Right forelimb (tissue), 1 donor: ENCODE measurements at places on chromosomes 2 and 18.

DNA sequence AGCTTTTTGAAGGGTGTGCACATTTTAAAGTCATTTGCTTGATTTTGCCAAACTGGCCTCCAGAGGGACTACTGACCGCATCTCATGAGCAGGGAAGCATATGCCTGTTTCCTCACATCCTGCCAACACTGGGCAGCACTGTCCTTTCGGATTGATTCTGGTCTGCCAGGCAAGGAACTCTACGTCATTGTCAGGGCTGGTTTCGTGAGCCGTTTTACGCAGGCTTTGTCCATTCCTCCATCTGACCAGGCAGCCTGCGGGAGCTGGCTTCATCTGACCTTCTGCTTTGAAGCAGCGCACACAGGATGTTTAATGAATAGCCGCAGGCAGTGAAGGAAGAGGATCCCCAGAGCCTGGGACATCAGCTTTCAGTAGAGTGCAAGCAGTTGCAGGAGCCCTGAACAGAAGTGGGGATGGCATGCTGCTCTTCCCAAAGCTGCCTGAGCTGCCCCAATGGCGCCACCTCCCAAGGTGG is 46.3 kb upstream of the SEMA4C start:
- DNase-seq: no peak

- DNase-seq: peak; percentile 70
Measured at GRCh38 chr2:191441496-191442214, 196.5 kb downstream of the MYO1B start.

- no peak for DNase-seq
Measured at GRCh38 chr2:143162123-143162837, 33.1 kb downstream of the ARHGAP15 start.

GRCh38 chr18:7452331-7452730 is 114.8 kb upstream of the PTPRM start:
- DNase-seq: no peak

- DNase-seq: no peak
Measured at GRCh38 chr2:98301469-98301868, 44.8 kb upstream of the CNGA3 start.

DNA sequence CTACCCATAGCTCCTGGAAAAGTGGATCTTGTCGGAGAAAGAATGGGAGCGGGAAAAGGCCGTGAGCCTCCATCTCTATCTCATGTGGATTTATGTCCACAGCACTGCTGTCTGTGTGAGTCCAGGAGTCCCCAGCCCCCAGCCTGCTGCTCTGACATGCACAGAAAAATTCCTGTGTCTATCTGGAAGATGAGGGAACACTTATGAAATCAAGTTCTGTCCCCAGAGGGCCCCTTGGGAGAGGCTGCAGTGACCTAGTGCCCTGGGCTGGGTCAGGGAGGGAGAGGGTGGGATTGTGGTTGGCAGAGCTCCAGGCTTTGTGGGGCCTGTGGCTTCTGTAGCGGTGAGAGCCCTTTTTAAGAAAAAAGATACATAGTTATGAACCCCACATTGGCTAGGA is 37.6 kb downstream of the HJURP start:
- peak; percentile 34 for DNase-seq

DNA sequence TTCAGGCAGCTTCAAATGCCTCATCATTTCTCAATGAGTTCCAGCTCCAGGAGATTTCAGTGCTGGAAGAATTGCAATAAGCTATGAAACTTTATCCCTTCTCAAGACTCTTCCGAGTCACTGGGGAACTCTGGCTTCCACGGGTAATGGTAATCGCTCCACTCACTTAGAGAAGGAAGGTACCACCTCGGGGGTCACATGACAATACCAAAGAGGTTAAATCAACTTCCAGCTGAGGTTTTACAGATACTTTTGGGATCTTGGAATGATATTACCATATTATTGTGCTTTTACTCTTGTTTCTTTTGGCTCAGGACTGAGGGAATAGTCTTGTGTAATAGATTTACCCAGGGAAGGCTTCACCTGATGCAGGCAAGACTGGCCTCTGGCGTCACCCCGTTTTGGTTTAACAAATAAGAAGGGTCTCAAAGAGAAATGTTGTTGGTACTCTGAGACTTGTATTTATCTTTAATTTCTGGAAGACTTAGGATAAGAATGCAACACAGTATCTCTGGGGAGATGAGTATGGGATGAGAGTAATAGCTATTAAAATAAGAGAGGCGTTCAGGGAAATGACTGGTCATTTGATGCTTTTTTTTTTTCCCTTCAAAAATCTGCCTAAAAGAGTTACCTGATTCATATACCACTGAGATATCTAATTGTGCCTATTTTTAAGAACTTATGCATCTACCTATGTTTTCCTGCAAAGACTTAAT is 316.9 kb upstream of the ZEB2 start:
- no peak for DNase-seq

- no peak for DNase-seq
Measured at GRCh38 chr2:136530146-136530545, 235.2 kb upstream of the THSD7B start.

DNA sequence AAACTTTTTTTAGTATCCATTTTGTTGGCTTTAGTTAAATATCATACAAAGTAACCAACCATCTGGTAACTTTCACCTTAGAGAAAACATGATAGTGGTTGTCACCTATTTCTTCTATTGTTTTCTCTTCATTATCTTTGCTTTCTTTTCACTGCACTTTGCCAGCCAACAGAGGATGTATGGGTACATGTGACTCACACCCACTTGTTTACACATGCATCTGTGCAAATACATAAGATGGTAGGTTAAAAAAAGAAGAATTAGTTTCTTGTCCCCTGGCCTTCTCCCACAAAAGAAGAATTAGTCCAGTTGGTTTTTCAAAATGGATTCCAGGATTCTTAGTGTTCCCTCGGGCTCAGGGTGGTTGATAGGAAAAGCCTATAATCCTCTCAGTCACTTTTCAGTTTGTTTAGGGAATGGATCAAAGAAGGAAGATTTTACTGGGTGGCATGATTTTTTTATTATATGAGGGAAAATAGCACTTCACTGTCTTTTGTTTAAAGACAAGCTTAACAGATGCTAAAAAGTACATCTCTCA is 46.6 kb downstream of the CDK15 start:
- DNase-seq: no peak

DNA sequence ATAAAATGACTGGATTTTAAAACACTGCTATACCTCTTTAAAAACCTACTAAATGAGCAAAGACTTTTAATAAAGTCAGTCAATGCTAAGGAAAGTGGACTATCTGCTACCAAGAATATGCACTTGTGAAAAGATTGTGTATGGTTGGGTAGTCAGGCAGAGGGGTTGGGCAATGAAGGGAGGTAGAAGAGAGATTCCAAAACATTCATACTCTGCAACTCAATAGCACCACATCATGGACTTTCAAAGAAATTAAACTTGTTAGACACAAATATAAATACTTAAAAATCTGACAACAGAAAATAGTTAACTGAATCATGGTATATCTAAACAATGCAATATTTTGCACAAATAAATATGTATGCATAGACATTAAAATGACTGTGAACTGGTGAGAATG is 139.9 kb upstream of the MAPRE2 start:
- no peak for DNase-seq

DNA sequence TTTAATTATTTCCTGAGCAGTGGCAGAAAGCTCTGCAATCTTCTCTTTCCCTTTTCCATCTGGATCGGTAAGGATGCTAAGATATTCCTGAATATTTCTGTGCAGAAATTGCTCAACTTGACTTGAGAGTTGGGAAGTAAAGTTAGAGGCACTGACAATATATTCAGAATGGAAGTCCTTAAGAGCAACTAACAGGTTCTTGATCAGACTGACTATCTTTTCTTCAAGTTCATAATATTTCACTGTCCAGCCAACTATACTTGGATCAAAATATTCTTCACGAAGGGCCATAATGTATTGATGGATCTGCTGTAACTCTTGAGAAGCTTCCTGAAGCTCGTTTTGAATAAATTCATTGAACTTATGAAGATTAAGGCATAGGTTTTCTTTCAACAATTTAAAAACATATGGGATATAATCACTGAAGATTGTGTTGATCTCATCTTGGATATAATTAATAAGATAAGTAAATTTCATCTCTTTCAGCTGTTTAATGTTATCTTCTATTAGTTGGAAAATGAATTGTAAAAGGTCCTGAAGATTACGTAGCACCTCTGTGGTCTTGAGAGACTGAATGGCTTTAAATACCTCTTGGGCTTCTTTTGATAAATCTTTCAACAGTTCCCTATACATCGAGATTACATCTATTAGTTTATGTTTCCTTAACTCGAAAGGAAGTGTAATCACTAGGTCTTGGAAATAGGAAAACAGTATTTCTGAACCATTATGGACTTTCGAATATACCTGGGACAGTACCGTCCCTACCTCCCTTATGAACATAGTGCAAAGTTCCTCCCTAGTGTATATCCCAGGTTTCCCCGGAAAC is 41.7 kb downstream of the APOB start:
- DNase-seq: no peak

GRCh38 chr2:32743480-32744236 is 115.8 kb downstream of the TTC27 start:
- DNase-seq: no peak

- no peak for DNase-seq
Measured at GRCh38 chr2:43125090-43125998, 101.1 kb downstream of the ZFP36L2 start.

DNA sequence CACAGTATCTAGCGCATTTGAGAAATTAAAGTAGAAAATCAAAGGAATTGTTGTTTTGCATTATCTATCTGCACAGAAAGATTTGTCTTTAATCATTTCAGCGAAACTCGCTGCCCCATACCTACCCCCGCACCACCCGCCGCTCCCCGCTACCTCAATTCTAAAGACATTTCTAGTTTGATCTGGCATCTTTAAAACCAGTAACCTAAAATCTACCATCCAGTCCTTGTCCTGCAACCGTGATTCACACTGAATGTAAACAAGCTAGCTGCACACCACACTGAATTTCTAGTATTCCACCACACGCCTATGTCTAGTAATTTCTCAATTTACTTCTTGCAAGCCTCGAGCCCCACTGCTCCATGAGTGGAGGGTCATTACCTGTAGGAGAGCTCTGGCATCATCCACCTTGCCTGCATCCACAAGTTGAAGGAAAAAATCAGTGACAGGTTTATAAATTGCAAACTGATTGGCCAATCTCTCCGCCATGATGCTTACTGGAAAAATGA is 60.1 kb downstream of the ABCG8 start:
- no peak for DNase-seq

DNA sequence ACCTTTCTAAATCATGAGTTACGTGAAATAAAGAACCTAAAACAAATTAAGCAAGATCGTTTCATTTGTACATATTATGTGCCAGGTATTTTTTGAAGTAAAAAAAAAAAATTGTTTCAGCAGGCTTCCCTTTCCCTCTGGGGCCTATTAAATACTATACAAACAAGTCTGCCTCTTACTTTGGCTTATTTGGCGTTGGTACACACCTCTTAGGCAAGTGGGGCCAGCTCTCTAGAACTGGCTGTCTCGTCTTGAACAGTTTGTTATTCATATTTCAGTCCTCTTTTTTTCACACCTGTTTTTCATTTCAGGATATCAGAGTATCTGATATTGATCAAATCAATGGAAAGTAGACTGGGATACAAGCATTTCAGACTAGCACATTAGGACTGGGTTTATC is 27.4 kb upstream of the PPP3R1 start:
- DNase-seq: no peak

GRCh38 chr18:55405475-55405874 is 182.5 kb downstream of the TCF4 start:
- DNase-seq: no peak

GRCh38 chr18:4248686-4249085 is 206.4 kb downstream of the DLGAP1 start:
- no peak for DNase-seq

DNA sequence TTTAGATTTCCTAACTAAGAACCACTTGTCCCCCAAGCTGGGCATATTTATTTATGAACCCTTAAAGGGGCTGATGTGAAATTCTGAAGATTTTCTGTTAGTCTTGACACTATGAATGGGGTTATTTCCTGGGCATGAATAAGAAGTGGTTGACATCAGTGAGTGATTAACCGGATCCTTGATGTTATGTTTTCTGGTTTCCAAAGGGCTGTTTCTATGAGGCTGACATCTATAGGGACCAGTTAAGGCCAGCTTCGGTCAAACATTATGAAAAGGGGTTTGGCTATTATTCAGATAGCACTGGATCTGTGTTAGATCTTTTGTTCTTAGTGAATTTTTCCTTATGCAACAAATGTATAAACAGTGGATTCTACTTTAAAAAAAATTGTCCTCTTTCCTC is 443.7 kb upstream of the SPRED2 start:
- no peak for DNase-seq

- DNase-seq: no peak
Measured at GRCh38 chr2:45637440-45637839, 14.0 kb upstream of the PRKCE start.

GRCh38 chr2:96934182-96934495 is 52.2 kb downstream of the FAM178B start:
- no peak for DNase-seq

DNA sequence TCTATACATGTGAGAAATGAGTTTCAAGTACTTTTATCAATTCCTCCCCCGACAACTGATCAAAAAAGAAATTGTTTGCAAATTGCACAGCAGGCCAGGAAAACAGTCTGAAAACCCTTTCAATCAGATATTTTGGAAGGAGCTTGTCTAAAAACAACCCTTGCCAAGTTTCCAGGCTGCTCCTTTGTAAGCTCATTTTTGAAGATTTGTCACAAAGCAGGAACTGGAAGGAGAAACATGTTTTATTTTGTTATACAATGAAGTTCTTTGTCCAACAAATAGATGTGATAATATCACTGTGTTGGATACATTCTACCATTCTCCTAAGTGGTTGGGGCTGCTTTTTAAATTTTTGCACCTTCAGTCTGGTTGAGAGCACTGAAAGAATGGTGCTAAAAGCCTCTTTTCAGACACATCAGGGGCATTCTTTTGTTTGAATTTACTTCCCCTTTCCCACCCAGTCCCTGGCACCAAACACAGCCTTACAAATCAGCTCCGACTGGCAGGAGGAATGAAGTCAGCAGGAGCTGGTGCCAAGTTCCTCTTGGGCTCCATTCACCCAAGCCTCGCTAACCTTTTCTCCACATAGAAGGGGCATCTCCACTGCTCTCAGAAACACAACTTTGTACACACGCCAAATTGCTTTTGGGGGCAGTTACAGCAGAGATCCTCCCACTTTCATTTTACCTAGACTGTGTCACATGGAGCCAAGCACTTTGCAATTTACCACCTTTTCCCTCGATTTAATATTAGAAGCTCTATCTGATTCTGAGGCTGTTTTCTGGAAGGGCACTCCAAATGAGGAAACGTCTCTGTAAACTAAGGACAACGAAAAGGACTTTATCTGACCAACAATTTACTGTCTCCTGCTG is 88.0 kb downstream of the C1D start:
- DNase-seq: no peak

DNA sequence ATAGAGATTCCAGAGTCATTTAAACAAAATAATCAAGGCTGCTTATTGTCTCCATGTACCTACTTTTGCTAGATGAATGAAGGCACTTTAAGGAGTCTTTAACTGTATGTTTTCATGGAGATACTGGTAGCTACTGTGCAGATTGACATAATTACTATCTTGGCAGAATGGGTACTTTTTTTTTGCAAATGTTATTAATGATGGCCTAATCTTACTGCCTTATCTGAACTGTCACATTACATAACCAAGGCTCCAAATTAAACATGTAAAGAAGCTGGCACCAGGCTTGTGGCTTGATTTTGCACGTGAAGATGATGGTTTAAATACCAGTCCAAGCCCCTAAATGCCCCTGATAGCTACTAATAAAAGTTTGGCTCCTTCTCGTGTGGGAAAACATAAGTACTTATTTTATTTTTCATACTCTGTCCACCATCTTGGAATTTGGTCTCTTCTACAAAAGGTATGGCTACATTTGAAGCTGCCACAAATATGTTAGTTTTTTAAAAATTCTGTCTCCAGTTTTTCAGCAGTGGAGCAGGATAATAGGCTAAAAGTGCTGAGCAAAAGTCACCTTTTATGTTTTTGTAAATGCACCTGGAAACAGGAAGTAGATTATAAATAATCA is 4.1 kb downstream of the TRIB2 start:
- peak; percentile 39 for DNase-seq
